GDM1 (cell line): ENCODE measurements at places on chromosomes 12 and 14.

DNA sequence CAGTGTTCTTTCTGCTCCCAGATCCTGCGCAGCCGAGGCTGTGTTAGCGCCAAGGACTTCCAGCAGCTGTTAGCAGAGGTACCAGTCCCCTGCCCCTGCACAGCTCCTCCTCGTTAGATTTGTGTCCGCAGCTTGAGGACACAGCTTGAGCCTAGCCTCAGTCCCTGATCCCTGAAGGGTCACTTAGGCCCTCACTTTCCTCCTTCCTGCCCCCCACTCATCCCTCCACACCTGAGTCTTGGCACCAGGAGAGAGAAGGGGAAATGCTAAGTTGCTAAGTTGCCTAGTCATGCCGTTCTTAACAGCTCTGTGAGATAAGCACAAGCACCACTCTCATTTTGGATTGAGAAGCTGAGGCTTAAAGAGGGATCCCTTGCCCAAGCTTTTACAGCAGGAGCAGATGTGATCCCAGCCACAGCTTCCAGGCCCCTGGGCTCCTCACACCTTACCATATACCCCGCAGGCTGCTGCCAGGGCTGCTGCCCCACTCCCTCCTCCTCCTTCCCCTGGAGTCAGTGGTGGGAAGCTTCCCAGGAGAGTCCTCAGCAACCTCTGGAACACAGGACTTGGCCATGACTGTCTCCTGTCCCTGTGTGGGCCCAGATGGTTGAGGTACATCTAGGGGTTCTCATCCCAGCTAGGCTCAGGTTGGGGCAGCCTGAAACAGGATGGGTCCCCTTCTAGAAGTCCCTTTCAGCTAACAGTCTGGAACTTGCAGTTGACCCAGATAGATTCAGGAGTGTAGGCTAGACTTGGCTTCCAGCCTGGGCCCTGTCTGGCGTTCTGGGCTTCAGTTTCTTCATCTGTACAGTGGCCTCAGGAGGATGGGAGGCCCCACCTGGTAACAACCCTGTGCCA lies 975 bp downstream of the OGFOD2 start:
- DNase-seq = no peak

GRCh38 chr12:130828895-130829294 lies 10.2 kb downstream of the STX2 start:
- DNase-seq = no peak

DNA sequence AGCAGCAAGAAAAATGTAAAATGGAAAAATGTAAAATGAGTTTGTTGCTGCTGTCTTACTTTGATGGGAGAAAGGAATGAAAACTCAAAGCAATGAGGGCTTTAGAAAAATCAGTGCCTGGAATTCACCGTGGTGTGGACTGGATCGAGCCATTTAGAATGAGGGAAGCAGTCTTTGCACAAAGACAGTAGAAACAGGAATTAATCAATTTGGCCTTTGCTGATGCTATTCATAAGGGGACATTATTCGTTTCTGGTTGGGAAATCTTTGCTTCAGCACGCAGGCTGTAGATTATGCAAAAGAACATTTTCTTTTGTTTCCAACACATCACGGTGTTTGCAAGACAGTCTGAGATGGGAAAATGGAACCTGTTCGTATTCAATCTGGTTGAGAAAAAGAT lies 6.9 kb upstream of the TUNAR start:
- no peak for DNase-seq

DNA sequence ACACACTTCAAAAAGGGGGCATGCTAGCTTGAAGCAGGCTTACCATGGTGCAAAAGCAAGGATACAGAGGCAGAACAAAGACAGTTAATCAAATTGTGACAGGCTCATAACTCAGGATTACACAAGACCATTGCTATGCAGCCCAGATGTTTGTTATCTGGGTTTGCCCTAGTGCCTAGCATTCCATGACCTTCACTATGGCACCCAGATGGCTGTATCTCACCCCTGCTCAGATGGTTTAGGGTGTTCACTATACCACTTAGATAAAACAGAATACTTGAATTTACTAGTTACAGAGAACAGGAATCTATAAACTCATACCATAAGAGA lies 56.2 kb downstream of the SDR9C7 start:
- no peak for DNase-seq

GRCh38 chr14:30345511-30345910 lies 213.4 kb upstream of the G2E3 start:
- no peak for DNase-seq

DNA sequence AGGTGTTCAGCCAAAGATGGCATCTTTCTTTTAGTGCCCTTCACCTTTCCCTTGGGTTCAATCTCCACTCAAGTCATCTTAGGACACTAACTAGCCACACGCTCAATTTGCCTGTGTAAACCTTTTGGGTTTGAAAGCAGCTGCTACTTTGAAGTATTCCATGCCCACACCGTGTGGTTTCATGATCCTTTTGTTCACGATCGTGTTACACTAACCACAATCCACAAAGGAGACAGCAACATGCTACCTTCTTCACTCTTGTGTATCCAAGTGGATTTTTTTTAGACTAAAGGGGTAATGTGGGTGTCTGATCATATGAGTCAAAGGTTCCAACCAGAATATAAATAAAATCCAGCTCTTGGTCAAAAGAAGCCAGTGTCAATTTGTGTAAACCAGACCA lies 122.7 kb upstream of the FAR2 start:
- no peak for DNase-seq
